Skeletal muscle cell (primary cell): ENCODE measurements at places on chromosomes 1 and 21.
A peak's percentile ranks its signal among the peaks of the same experiment; 100 is the strongest.

DNA sequence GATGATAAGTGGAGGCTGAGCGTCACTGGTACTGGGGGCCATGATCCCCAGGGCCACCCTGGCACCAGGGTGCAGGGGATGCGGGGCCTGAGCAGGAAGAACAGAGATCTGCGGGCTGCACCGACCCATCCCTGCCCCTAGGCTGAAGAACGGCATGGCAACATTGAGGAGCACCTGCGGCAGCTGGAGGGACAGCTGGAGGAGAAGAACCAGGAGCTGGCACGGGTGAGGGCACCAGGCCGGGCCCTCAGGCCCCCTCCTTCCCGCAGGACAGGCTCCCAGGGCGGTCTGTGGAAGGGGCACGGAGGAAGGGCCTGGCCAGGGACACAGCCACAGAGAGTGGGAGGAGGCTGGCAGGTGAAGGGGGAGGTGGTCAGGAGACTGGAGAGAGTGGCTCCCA lies 21.8 kb downstream of the PPFIA4 start:
- DNase-seq, result no peak

DNA sequence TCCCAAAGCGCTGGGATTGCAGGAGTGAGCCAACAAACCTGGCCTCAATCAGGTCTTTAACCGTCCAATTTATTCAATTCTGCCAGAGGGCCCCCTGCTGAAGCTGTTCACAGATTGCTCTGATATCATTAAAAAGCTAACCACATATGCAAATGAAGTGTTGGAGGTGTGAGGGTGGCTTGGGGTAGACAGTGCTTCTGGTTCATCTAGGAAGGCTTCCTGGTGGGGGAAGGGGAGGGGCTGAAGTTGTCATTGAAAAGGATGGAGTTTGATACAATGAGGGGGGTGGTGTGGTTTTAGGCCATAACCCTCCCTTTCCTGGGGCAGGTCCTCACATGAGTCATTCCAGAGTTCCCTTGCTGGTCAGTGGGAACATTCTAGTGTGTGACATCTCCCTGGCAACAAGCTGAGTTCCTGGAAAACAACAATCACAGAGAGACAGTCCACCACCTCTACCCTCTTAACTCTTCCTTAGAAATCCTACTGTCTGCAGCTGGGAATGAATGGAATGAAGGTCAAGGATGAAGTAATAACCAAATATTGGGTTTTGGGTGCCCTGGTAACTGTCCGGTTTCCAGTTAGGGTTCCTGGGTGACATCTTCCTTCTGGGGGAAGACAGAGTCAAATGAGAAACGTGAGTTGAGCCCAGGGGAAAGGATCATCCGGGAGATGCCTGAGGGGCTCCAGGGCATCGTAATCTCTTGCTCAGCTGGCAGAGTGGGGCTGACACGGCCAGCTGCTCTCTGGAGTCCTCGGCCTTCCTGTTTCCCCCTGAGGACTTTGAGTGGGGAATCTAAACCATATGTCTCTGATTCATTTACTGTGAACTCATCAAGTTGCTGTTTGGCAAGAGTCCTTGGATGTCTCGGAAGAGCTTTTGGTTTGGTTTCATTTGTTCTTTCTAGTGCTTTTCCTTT lies 32.2 kb downstream of the BATF3 start:
- peak; percentile 91 for DNase-seq

- no peak for DNase-seq
These were observed 41.4 kb downstream of the ANP32E start for GRCh38 chr1:150194381-150195031.

- DNase-seq, result no peak
These were observed 21.5 kb downstream of the OLIG2 start for GRCh38 chr21:33047231-33047630.

DNA sequence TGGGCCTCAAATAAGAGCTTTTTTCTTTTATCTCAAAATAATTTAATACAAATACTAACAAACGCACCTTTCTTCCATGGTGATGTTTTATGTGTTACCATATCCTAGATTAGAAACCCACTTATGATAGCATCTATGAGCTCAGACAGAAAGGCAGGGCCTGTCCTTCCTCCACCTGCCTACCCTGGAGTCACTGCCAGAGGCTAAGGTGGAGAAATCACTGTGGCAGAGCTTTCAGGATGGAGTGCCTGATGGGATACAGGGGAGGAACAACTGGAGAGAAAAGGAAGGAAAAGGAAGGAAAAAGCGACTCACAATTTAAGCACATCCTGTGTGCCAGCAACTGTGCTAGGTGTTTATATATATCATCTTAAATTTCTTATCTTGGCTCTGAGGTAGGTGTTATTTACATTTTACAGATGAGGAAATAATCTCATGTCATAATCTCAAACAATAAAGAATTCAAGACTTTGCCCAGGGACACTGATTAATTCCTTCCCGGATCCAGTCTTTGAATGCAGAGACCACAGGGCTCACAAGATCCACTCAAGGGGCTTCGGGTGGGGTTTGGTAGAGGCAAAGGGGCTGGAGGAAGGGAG lies 45.4 kb downstream of the RCAN1 start:
- DNase-seq, result no peak

DNA sequence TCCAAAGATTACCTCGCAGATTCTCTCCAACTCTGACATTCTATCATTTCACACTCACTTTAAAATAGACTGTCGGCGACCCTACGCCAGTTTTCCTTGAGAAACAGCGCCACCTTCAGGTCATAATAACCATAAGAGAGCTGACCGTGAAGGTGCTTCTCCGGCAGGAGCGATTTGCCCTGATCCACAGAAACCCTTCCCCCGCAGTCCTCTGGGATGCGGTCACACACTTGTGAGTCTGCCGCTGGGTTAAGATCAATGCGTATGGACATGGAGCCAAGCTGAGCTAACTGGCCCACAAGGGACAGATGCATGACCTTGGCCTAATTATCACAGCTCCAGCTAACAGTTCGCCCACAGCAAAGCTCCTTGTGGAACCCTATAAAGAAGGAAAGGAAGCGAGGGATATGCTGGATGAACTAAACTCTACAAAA lies 32.8 kb upstream of the IFNAR2 start:
- DNase-seq, result peak; percentile 7

- DNase-seq, result peak; percentile 58
These were observed 17.3 kb downstream of the S1PR1 start for GRCh38 chr1:101253976-101254674.

GRCh38 chr1:93164816-93165215 lies 15.4 kb downstream of the TMED5 start:
- DNase-seq, result no peak

DNA sequence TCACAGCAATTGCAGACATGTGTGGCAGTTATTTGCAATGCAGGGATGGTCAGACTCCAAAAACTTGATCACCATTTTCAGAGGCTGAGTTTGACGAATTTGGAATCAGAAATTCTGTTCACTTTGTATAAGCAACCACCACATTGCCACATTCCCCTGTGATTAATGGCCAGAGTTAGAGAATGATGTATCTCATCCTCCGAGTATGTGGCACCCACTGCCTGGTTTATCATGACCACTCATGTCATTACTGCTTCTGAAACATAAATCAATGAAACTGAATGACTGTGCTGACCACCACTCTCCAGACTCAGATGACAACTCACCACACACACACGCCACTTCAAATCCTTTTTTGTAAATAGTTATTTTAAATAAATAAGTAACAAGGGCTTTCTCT lies 66.6 kb upstream of the CACHD1 start:
- DNase-seq, result peak; percentile 8

DNA sequence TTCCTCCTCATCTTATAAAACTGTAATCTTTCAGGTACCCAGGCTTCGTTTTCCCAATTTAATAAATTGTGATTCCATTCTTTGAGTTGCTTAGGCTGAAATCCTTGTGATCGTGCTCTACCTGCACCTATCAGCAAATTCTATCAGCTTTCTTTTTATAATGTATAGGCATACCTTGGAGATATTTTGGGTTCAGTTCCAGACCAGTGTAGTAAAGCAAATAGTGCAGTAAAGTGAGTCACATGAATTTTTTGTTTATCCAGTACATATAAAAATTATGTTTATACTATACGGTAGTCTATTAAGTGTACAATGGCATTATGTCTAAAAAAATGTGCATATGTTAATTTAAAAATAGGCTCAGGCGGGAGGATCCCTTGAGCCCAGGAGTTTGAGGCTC lies 5.5 kb downstream of the SWT1 start:
- no peak for DNase-seq

GRCh38 chr21:39381009-39381408 lies 32.1 kb upstream of the HMGN1 start:
- no peak for DNase-seq

GRCh38 chr1:85584264-85584781 lies 3.8 kb downstream of the CCN1 start:
- peak; percentile 82 for DNase-seq
